ENCODE measurements at places on chromosomes 12 and 14.

GRCh38 chr14:102196039-102196901 is 56.6 kb downstream of the WDR20 start:
- no peak for DNase-seq

DNA sequence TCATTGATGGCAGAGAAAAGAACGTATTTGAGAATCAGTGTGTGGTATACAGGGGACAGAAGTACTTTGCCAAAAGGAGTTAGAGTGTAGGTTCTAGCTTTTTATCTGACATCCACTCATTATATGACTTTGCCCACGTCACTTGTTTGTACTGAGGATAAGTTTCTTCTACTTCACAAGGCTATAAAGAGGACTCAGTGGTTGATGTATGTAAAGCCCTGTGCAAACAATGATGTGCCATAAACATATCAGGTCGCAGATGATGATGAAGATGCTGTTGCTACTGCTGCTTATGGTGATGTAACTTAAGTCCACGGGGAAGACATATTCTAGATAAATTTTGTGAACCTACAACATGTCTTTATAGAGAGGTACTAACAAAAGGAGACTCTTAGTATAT is 66.3 kb downstream of the TRHDE start:
- no peak for DNase-seq

DNA sequence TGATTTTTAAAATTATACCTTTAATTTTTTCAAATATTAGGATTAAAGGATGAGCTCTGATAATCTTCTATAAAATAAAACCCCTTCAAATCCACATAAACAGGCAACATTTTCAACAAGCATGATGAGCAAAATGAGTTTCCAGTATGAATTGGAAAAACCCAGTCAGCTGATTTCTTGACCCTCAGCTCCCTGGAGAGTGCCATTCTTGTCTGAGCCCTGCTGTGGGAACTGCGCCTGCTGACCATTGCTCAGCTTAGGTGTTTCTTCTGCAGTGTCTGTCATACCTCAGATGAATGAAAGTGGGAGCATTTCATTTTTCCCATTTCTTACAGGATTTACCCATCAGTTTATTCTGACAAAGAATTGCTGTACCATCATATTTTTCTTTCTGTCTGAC is 27.6 kb downstream of the MAPKAPK5 start:
- no peak for DNase-seq

GRCh38 chr14:85334316-85334715 is 195.6 kb upstream of the FLRT2 start:
- no peak for DNase-seq

GRCh38 chr14:99784508-99784907 is 8.7 kb upstream of the EML1 start:
- DNase-seq: no peak

DNA sequence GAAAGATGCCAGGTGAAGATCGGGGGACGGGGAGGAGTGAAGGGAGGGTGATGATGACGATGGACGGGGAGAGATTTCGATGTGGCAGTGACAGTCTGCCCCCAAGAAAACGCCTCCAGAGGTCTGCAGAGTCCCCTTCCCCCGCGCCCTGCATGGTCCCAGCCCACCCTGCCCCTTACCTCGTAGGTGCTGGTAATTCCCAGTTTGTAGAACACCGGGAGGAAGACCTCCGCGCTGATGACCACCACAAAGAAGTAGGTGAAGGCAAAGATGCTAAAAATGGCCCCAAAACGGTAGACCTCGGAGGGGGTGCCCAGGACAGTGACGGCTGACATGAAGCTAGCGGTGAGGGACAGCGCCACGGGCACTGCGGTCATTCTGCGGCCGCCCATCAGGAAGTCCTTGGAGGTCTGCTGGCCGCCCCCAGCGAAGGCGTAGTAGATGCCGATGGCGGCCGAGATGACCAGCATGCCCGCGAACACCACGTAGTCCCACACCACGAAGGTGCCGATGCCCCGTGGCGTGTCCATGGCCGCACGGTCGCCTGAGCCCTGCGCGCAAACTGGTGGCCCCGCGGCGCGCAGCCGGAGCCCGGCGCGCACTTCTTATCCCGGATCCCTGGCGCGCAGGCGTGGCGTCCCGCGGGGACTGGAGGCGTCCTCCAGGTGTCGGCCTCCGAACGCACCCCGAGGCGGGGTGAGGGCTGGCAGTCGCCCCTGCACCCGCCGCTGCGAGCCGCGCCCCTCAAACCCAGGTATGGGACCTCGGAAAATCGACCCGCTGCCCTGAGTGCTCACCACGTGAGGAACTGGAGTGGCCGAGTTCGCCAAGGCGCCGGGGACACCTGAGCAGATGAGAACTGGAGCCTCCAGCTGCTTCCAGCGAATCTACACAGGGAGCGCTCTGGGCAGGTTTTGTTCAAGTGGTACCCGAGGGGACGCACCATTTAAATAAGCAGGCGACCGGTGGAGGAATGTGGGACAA is at the start of gene SLC5A8:
SLC5A8 (minus strand) TSS at position 920 of the 984 bp plus-strand sequence; CDS start at position 530, 390 bp downstream.
- no peak for DNase-seq

DNA sequence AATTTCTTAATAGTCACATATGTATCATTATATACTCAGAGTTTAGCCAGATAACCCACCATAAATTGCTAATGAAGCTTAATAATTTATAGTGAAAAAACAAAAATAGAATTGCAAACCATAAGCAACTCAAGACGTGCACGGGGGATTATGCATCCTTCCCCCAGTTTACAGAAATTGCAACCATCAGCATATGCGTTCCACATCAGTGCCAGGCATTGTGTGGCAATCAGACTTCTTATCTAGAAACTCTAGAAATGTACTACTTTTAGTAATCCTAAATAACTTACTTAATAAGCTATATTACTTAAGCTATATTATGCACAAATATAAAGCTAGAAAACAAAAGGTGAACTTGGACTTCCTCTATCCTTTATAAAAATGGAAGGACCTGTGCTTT is 115.8 kb downstream of the CRADD start:
- DNase-seq: no peak

- no peak for DNase-seq
Measured at GRCh38 chr12:114847441-114848035, 163.6 kb upstream of the TBX3 start.

DNA sequence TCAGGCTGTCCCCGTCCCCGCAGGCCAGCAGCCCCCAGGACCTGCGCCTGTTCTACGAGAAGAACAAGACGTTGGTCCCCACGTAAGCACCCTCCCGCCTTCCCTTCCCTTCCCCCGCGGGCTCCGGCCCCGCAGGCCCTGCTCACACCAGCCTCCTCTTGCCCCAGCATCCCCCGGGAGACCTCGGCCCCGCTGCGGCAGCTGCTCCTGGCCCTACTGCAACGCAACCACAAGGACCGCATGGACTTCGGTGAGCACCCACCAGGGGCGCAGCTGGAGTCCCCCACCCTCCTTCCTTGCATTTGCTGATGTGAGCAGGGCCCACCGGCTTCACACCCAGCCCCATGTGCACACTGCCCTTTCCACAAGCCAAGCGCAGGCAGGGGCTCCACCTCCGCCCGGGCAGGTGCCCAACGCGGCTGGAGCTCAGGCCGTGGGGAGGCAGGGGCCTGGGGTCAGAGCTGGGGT is 15.4 kb downstream of the ULK1 start:
- DNase-seq: no peak

- DNase-seq: no peak
Measured at GRCh38 chr14:67990576-67990975, 171.0 kb downstream of the RAD51B start.

- DNase-seq: no peak
Measured at GRCh38 chr12:32609966-32610365, 69.1 kb upstream of the DNM1L start.

DNA sequence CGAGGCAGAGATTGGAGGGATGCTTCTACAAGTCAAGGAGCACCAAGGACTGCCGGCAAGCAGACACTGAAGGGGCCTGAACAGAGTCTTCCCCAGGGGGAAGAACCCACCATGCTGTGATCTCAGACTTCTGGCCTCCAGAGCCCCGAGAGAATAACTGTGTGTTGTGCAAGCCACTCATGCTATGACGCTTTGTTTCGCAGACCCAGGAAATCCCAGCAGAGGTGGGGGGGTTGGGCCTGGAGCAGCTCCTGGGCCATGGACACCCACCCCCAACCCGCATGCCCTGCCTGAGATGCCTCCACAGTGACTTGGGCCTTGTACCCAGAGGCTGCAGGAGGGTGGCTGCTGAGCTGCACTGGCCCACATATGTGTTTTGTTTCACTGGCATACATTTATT is 31.2 kb downstream of the ARL6IP4 start:
- no peak for DNase-seq

GRCh38 chr12:100058482-100059029 is 73.8 kb upstream of the ANKS1B start:
- DNase-seq: no peak

GRCh38 chr14:99589651-99590530 is 14.1 kb downstream of the CCDC85C start:
- no peak for DNase-seq

- DNase-seq: no peak
Measured at GRCh38 chr14:52918486-52918885, 32.4 kb downstream of the FERMT2 start.

- no peak for DNase-seq
Measured at GRCh38 chr12:124392667-124393413, 97.9 kb downstream of the RFLNA start.

GRCh38 chr12:54865683-54866324 is 11.5 kb downstream of the MUCL1 start:
- no peak for DNase-seq

DNA sequence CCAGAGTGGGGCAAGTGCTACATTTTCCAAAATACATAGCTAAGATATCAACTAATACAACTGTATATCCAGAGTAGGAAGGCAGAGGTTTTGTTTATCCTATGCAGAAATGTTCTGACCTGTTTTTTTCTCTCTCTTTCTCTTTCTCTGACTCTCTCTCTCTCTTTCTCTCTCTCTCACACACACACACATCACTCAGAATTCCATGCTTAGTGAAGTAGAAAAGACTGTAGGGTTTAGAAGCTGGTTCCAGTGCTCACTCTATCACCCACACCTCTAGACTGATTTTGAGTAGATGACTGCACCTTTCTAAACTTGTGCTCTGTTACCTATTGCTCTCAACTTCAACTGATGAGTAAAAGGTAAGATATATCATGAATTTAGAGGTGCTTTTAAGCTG is 356.7 kb downstream of the LRIG3 start:
- DNase-seq: no peak

- DNase-seq: no peak
Measured at GRCh38 chr12:120996133-120996746, 17.9 kb downstream of the HNF1A start.

DNA sequence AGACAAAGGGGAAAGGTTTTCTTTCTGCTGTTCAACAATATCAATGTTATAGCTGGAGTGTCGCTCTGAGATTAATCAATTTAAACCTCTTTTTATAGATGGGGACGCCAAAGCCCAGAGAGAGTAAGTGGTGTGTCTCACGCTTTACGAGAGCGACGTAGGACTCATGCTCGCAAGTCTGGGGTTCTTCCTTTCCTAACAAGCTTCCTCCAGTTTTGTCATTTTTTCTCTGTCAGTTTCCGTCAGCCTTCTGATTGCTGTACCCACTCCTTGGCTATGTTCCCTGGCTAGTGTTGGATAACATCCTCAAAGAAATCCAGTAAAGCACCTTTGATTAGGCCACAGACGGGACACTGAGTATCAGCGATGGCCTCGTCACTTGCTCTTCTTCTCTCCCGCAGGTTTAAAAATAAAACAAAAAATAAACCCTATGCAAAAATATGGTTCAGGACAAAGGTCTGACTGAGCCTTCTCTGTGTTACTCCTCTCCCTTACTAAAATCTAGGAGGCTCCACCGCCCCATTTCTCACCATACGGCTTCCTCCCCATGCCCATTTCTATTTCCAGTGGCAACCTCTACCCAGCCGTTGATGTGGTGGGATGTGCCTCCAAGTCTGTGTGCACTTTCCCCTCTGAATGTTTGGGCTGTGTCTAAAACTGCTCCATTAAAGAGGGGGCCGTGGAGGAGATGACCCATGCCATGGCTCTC is 172.7 kb upstream of the PARP11 start:
- no peak for DNase-seq

DNA sequence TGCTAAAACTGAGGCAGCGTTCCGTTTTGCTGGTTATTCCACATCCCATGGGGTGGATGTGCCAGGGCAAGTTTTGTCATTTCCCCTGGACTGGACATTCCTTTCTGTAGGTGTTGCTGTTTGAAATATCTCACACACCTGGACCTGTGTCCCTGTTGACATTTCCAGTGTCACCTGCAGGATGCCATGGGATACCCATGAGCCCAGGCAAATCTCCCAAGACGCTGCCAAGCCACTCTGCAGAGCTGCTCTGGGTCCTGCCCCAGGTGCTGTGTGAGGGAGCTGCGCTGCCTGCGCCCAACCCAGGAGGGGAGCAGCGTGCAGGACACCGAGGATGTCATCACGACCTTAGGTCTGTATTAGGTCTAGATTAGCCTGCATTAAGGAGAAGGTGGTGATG is 5.2 kb upstream of the PACS2 start:
- no peak for DNase-seq

DNA sequence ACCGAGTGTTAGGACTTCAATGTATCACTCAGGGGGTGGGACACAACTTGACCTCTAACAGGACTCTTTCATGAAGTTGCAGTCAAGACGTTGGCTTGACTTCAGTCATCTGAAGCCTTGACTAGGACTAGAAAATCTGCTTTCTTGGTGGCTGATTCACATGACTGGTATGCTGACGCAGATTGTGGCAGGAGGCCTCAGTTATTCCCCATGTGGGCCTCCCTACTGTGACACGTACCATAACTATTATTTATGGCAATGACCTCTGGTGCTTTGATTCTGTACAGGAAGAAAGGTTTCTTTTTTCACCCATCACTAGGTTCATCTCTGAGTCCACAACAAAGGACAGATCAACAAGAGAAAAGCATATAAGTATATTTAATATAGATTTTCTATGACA is 270.4 kb downstream of the NEDD1 start:
- no peak for DNase-seq

DNA sequence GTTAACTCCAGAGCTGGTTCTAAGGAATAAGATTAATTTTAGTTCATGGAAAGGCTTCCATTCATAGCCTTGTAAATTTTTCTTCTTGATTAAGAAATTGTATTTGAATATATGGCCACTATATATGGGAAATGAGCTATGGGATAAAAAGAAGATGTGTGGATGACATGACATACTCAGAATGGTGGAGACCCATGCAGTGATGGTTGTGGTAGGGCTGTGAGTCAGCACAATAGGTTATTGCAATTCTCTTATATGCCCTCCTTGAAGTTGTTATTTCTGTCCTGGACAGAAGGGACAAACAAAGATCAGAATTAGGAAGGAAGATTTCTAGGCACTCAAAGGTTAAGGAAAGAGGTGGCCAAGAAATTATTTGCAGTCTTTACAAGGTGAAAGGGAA is 21.5 kb downstream of the RASSF9 start:
- DNase-seq: no peak

DNA sequence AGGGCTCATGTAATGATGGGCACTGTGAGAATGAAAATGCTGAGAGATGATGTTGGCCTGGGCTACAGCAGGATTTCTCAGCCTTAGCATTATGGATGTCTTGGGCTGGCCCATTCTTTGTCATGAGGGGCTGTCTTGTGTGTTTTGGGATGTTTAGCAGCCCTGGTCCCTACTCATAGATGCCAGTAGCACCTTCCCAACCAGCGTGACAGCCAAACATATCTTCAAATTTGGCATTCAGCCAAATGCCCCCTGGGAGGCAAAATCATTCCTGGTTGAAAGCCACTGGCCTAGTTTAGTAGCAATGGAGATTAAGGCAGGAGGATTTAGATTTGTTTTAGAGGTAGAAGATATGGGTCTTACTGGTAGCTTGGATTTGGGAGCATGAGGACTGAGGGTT is 26.6 kb downstream of the UBE3B start:
- no peak for DNase-seq

GRCh38 chr12:19498099-19498498 is 58.8 kb downstream of the AEBP2 start:
- DNase-seq: no peak

GRCh38 chr12:116194935-116195431 is 82.5 kb downstream of the MED13L start:
- peak; percentile 13 for DNase-seq

- no peak for DNase-seq
Measured at GRCh38 chr12:5254703-5255102, 177.2 kb upstream of the NTF3 start.
